Stimulated activated CD8-positive, alpha-beta memory T cell treated with anti-CD3 and anti-CD28 coated beads, Interleukin-7, amount 100 ng/mL, for 1 hour (primary cell): ENCODE measurements at places on chromosomes 7 and 10.

- no peak for DNase-seq
Measured at GRCh38 chr7:17532861-17533404, 234.5 kb downstream of the AHR start.

- no peak for DNase-seq
Measured at GRCh38 chr7:105711726-105712402, 130.6 kb upstream of the EFCAB10 start.

GRCh38 chr10:43200538-43201390 lies 62.5 kb downstream of the CSGALNACT2 start:
- DNase-seq, result no peak

GRCh38 chr7:90917539-90917938 lies 321.4 kb downstream of the CDK14 start:
- no peak for DNase-seq

DNA sequence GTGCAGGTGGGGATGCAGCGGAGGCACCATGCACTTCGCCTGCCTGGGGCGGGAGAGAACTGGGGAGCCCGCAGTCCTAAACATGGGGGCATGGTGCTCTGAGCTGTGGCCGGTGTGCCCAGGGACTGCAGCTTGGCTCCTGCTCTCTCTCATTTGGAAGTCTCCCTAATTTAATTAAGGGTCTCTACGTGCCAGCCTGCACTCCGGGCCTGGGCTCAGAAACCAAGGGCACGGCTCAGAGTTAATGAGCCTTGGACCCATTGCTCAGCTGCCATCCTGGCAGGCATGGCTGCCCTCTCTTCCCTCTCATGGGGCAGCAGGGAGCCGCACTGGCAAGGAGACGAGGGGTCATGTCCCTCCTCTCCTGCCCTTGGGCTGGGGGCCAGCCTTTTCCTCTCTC lies 115.6 kb downstream of the CDH23 start:
- DNase-seq, result no peak

DNA sequence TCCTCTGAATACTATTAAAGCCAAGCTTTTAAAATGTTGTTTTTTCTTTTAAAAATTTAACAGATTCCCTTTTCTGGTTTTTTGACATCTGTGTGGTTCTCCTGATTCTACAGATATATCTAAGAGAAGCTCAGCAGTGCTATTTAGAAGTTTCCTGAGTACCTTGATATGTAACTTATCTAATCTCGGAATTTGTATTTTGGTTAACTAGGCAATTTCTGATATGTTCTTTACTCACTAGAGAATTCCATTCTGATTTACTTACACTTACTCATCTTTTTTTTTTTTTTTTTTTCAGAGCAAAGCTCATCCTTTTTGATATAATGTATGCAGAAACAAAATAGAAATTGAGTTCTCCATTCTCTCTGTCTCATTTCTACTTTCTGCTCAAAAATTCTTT lies 63.8 kb downstream of the PALS2 start:
- DNase-seq, result no peak

DNA sequence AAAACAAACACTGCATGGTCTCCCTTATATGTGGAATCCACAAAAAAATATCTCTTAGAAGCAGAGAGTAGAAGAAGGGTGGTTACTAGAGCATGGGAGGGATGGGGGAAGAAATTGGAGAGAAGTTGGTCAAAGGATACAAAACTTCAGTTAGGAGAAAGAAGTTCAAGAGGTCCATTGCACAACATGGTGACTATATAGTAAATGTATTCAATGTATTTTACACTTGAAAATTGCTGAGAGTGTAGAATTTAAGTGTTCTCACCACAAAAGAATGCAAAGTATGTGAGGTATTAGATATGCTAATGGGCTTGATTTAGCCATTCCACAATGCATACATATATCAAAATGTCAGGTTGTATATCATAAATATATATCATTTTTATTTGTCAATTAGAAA lies 232.0 kb upstream of the CELF2 start:
- DNase-seq, result no peak

DNA sequence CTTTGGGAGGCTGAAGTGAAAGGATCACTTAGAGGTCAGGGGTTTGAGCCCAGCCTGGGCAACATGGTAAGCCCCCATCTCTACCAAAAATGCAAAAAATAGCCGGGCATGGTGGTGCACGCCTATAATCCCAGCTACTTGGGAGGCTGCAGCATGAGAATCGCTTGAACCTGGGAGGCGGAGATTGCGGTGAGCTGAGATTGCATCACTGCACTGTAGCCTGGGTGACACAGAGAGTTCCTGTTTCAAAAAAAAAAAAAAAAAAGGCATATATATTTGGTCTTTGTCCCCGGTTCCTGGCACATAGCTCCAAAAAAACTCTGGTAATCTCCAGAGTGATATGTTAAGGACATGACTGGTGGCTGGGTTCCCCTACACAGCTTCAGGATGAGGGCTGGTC lies 147.3 kb downstream of the SEC23IP start:
- DNase-seq, result no peak

- no peak for DNase-seq
Measured at GRCh38 chr7:69342154-69342884, 256.0 kb upstream of the AUTS2 start.

DNA sequence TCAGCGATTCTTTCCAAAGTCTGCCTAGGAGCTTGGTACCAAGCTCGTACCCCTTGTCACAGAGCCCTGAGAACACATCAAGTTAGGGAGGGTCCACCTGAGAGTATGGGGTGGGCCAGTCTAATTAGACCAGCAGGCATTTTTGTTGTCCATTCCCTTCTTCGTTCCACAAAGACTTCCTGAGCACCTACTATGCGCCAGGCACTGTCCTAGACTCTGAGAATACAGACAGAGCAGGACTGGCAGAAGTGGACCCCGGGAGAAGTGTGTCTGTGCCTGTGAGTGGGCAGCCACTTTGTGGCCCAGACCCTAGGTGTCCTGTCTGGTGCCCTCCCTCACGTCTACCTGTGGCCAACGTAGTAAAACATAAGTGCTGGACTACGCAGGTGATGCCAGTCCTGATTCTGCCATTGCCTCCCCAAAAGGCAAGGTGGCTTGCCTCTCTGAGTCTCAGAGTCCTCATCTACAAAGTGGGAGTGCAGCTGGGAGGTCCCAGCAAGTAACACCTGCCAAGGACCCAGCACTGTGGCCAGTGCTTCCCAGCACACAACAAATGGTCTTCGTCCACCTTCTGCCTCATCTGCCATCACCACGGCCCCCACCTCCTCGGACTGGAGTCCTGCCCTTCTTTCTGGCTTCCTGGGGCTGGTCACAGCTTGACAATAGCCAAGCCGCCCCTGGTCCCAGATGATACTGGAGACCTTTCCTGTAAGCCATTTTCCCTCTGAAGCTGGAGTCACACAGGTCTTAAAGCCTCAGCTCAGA lies 54.3 kb upstream of the DUSP5 start:
- no peak for DNase-seq

DNA sequence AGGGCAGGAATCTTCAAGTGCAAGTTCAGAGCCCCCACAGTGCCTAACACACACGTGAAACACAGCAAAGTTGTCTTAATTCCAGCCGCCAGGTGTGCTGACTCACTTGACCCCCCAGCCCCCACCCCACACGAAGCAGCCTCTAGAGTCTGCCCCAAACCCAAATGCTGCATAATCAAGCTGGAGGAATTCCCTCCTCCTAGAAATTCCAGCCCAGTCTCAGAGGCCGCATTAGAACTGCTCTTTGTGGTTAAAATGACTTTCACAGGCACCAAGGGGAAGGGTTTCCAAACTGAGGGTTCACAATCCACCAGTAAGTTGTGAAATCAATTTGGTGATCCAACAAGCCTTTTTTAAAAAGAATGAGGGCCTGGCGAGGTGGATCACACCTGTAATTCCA lies 67.0 kb upstream of the PLXNA4 start:
- no peak for DNase-seq
